ENCODE measurements at places on chromosomes 1 and 21.

DNA sequence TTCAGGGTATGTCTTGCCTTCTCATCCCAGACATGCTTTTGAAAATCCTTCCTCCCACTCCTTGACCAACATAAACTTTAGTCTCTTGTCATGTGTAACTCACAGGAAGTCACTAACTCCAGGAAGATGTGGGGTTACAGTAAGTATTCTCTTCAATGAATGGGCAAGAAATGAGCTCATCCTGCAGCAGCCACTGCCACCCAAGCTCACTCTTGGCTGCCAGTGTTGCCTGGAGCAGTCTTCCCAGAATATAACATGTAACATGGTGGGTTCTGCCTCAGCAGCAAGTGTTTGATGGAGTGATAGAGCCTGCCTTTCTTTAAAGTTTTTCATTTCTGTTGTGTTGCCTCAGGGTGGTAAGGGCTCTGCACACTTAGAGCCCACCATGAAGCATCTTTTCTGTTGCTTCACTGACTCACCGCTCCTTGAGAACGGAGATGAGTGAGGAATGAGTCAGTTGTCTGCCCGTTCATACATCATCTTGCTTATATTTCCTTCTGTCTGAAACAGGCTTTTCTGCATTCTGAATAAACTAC, 187.0 kb downstream of the TPR start:
- peak; percentile 85 for DNase-seq

- DNase-seq, result no peak
These were observed 45.9 kb downstream of the TRPM2 start for GRCh38 chr21:44399151-44399954.

- DNase-seq, result no peak
These were observed 45.3 kb downstream of the PALMD start for GRCh38 chr1:99691175-99691574.

GRCh38 chr1:90964444-90965035, 57.3 kb downstream of the ZNF644 start:
- no peak for DNase-seq

GRCh38 chr1:101389547-101389929, 152.7 kb downstream of the S1PR1 start:
- no peak for DNase-seq

GRCh38 chr1:110336300-110337039, 2.7 kb upstream of the RBM15 start:
- DNase-seq, result no peak

- no peak for DNase-seq
These were observed 57.2 kb downstream of the CACHD1 start for GRCh38 chr1:64527165-64527564.

- no peak for DNase-seq
These were observed 11.0 kb upstream of the USH2A start for GRCh38 chr1:216434232-216434631.

DNA sequence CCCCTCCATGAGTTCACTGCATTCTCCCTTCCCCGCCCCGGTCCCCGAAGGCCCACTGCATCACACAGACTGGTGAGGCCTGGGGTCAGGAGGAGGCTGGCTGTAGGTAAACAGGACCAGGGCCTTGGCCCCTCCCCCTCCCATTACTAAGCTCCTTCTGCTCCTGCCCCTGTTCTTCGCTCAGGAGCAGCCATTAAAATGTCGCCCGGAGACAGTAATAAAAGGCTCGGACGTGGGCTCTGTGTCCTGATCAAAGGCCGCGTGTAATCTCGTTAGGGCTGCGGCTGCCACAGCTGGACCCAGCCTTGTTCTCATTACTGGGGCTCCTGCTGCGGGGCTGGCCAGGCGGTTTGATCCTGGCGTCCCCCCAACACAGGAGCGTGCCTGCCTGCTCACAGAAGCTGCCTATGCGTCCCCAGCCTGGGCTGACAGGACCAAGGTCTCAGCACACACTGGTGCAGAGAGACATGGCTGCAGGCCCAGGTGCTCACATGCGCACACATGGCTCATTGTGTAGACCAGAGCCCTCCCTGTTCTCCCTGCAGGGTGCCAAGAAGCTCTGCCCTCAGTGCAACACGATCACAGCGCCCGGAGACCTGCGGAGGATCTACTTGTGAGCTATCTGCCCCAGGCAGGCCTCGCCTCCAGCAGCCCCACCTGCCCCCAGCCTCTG, 24.0 kb downstream of the TMEM53 start:
- no peak for DNase-seq

DNA sequence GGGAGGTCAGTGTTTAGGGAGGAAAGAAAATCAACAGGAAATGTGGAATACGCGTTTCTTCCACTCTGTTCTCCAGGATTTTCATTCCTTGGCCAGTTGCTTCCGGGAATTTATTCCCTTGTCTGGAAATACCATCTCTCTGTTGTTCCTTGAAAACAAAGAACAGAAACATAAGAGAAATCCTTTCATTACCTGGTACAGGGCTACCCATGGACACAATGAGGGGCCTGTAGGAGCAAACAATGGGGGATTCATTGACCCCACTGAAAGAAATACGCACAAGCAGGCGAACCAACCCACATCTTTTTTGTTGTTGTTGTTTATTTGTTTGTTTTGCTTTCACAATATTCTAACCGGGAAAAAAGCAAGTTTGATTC, 20.0 kb upstream of the BACE2 start:
- DNase-seq, result no peak

DNA sequence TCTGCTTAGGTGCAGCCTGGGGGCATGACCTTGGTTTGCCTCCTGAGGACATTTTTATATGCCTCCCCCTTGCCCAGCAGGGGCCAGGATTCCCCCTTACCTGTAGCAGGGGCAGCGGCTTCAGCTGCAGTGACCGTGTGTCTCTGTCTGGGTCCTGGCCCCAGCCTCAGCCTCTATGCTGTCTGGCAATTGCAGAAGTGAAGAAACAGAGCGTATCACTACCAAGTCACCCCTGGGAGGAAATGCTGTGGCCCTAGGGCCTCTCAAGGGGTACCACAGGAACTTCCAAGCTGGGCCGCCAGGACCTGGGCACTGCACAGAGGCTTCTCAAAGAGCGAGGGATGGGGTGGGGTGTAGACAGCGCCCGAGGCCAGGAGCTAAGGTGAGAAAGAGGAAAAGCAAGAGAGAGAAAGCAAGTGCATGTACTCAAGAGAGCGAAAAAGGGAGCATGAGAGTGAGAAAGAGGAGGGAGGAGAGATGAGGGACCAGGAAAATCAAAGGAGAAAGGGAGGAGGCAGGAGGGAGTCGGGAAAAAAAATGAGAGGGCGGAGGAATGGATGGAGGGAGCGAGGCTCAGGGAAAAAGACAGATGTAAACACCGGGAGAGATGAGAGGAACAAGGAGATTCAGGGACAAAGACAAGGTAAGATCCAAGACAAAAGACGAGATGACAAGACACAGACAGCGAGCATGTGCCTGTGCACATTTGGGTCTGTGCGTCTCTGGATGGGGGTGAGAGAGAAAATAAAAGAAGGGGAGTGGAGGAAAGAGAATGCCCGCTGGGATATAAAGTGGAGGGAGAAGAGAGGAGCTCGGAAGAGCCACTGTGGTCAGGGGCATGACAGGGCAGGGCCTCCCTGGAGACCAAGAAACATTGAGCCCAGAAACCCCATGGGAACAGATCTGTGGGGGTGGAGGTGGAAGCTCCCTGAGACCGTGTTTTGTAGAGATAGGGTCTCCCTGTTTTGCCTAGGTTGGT, at the start of gene PTAFR:
Gene PTAFR, minus strand, starts transcription at position 199 of the 979 bp plus-strand sequence. CDS start 25,669 bp downstream, outside the sequence.
- no peak for DNase-seq

DNA sequence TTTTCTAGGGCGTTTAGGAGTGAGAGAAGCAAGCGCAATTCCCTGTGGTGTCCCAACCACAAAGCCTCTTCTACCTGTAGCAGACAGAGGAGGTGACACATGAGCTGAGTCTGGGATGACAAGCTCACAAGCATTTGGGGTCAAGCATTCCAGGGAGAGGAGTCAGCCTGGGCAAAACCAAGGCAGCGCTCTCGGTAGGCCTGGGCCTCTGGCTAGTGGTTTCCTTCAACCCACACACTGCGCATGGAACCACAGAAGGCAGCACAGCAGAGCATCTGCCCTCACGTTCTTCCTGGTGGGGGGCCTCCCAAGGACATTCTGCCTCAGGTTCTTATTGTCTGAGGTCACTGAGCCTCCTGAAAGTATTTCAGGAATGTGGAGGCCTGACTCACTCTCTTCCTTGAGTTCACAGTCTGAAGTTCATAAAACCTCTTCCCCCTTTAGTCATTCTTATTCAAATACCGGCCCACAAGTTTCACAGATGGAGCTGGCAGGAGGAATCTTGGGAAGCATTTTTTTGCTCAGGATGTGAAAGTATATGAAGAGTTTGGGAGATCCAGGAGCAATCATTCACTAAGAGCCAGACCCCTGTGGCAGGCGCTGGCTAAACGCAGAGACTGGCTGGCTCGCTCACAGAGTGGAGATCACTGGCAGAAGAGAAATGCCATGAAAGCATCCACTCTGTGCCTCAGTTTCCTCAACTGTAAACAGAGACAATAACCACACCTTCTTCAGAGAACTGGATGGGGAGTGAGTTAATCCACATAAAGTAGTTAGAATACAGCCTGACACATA, 26.8 kb downstream of the CCN1 start:
- peak; percentile 99 for DNase-seq

DNA sequence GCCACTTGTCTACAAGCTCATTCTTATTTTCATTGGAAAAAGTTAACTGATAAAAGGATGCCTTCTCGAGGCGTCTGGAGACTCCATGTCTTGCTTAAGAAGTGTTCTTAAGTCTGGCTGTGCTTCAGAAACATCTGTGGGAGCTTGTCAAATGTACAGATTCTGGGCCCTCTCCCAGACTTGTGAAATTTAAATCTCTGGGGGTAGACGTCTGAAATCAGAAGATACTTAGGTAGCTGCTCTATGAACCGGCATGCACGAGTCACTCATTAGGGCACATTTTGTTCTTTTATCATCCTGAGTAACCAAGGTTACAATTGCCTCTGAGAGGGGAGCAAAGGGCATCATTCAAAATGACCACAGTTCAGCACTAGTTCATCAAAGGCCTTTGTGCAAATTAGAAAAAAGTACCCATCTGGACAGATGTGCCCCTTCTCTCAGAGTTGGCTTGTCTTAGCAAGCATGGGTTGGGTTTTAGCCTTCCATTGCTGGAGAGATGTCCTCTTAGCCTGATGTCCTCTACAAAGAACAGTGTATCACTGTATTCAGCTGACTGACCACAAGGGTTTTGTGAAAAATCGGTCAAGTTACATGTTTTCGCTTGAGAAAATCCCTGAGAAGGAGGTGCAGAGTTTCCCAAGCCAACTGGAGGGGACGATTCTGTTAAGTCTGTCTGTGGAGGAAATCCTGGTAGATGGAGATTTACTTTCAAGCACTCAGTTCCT, 156.9 kb downstream of the ASTN1 start:
- DNase-seq, result no peak

GRCh38 chr1:203069030-203069747, 16.6 kb downstream of the MYOG start:
- no peak for DNase-seq

GRCh38 chr21:42537106-42537742, 23.6 kb downstream of the SLC37A1 start:
- DNase-seq, result no peak

- DNase-seq, result no peak
These were observed 182.9 kb downstream of the CDC7 start for GRCh38 chr1:91683598-91683951.

DNA sequence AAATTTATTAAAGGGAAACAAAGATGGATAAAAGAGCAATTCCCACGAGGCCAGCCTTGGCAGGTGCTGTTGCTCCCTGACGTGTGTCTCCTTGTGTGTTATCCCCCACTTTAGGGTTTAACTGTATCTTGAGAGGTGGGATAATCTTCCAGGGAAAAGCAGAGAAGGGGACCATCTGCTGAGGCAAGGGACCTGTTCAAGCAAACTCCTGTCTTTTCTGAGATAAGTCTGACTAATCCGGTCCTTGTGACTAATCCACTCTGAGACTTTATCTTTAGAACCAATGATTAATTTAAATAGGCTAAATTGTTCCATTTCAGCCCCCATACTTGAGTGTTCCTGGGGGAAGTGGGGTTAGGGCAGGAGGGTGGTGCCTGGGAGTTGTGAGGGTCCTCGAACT, 163.6 kb downstream of the CAMTA1 start:
- no peak for DNase-seq

DNA sequence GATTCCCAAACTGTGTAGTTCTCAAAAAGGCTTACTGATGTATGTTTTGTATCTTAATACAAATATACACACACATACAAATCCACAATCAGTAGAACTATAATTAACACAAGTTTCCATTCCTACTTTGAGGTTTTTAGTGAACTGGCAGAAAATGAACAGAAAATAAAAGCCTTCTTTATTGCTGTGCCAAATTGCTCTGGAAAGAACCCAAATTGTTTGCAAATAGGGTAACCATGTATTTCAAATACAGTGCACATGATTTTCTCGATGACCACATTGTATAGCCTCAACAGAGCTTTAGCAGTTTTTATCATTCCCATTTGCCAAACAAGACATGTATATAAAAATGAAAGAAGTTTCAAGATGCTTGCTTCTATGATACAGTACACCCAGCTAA, 173.3 kb downstream of the COL24A1 start:
- DNase-seq, result no peak

DNA sequence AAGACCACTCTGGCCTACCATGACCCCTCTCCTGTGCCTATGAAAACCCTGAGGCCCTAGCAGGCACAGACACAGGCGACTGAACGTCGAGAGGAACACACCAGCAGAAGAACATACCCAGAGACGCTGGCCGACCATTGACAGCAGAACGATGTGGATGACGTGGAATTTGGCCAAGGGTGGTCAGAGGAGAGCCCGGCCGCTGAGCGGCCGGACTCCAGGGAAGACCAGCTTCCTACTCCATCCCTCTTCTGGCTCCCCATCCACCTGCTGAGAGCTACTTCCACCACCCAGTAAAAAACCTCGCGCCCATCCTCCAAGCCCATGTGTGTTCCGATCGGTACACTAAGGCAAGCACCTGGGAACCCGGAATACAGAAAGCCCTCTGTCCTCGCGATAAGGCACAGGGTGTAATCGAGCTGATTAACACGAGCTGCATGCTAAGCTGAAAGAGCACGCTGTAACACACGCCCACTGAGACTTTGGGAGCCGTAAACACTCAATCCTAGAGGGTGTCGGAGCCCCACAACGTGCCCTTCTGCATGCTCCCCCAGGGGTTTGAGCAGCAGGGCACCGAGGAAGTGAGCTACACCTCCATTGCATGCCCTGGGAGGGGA, 150.3 kb downstream of the CENPF start:
- DNase-seq, result no peak

DNA sequence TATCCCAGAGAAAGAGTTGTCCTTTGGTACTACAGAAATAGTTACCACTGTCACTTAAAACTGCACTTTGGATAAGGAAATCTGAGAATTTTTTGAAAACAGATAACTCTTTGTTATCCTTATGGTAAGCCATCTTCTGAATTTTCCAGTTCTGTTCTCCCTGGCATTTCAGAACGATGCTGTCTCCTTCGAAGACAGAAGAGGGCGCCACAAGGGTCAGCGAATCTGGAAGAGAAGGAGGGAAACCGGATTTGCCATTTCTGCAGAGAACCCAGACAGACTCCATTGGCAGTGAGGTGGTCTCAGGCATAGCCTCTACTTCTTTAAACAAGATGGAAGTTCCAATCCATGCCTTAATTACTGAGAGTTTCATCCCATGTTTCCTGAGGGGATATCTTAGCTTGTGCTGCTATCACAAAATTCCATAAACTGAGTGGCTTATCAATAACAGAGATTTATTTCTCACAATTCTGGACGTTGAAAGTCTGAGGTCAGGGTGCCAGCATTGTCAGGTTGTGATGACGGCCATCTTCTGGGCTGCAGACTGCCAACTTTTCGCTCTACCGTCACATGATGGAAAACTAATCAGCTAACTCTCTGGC, 6.4 kb downstream of the FCRL2 start:
- no peak for DNase-seq

GRCh38 chr1:216596281-216596862, 126.9 kb downstream of the ESRRG start:
- no peak for DNase-seq

GRCh38 chr1:198932351-198932991, 293.6 kb downstream of the PTPRC start:
- DNase-seq, result no peak
